ENCODE measurements at places on chromosomes 6 and 20.
A peak's percentile ranks its signal among the peaks of the same experiment; 100 is the strongest.

DNA sequence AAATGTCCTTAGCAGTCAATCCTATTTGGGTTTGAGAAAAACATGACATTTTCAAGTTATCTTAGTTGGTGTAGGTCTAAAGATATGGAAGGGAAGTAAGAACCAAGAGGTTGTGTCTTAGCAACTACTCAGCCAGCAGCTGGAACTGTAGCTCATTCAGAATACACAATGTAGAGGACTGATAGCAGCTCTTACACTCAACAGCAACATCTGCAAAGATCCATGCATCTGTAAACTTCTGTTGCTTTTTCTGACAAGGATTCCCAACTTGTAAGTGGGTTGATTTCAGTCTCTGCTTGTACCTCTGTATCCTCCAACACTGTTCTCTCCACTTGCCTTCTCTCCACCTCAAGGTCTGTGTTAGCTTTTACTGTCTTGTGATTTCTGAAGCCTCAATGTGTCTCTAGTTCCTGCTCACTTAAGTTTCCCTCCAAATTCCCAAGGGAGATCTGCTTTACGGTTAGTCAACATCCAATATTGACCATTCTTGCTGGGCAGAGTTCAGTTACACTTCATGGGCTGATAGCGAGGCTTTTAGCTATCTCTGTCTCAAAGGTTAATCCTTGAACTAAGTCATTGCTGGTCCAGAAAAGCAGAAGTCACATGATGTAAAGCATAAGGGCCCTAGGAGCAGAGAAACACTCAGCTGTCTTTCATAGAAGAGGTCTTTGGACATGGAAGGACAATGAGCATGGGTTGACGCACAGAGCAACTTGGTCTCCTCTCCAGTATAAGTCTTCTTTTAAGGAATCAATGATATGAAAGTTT is 71.6 kb upstream of the LGSN start:
- DNase-seq: no peak

DNA sequence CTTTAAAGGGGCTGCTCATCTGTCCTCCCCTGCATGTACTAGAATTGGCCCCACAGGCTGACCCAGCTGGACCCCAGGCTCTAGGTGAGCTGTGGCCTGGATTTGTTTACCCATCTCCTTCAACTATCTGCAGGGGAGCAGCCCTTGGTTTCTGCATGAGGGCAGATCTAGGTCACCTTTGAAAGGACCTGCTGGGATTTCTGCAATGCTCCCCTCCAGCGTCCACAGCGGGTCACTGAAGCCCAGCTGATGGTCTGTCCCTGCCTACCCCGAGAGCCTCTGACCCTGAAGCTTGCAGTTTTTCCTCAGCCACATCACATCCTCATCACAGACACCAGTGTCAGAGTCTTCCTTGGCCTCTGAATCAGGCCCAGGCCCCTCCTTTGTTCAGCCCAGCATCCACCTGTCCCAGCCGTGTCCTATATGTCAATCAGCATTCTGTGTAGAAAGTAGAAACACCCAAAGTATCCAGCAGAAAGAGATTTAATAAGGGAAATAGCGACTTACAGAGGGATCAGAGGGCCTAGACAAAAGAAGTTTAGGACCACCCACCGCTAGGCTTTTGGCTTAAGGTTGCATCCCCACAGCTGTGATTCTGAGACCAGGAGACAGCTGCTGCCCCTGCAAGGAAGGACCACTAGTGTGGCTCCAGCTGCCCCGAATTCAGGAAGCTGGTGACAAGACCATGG is 243.1 kb downstream of the LRFN2 start:
- DNase-seq: no peak

GRCh38 chr6:156645097-156645496 is 132.1 kb upstream of the ARID1B start:
- no peak for DNase-seq

DNA sequence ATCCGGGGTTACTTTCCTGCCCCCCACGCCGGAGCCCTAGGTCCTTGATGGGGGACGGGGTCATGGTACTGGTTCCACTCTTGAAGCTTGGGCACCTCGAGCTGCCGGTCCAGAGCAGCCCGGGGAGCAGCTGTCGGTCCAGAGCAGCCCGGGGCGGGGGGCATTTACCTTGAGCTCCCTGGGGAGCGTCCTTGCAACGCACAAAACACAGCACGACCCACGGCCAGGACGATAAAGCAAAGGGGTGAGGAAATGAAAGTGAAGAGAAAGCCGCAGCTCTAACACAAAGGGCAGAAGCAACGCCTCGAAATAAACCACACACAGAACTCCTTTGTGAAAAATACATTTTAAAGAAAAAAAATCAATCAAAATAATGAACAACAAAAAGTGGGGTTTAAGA is 39.1 kb downstream of the KCNQ2 start:
- no peak for DNase-seq

DNA sequence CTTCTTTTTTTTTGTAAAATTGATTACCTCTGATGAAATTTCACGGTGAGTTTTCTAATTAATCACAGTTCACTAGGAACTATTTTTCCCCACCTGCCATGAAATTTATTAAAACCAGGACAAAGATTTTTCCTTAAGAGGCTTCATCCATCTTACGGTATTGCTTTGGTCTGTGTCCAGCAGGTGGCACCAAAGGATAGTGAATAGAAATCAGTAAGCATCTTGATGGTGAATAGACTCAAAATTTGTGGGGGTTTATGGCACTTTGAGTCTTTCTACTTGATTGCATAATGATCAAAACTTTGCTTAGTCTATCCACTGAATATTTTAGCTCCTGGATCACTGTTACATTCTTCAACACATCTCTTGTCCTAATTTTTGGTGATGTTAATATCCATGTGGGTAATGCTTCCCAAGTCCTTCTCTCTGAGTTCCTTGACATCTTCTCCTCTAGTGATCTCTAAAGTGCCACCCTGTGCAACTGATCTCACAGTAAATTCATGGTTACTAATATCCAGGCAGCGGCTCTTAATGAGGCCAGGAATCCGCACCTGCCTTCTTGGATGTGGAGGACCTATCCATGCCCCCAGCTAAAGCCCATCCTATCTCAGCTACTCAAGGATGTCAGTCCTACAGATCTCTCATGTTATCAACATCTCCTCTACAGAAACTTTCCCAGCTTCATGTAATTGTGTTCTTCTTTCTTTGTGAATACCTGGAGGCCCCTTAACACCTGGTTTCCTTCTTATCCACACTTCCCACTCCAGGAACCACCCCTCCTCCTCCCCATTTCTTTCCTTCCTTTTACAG is 54.5 kb downstream of the STMND1 start:
- DNase-seq: peak; percentile 34

DNA sequence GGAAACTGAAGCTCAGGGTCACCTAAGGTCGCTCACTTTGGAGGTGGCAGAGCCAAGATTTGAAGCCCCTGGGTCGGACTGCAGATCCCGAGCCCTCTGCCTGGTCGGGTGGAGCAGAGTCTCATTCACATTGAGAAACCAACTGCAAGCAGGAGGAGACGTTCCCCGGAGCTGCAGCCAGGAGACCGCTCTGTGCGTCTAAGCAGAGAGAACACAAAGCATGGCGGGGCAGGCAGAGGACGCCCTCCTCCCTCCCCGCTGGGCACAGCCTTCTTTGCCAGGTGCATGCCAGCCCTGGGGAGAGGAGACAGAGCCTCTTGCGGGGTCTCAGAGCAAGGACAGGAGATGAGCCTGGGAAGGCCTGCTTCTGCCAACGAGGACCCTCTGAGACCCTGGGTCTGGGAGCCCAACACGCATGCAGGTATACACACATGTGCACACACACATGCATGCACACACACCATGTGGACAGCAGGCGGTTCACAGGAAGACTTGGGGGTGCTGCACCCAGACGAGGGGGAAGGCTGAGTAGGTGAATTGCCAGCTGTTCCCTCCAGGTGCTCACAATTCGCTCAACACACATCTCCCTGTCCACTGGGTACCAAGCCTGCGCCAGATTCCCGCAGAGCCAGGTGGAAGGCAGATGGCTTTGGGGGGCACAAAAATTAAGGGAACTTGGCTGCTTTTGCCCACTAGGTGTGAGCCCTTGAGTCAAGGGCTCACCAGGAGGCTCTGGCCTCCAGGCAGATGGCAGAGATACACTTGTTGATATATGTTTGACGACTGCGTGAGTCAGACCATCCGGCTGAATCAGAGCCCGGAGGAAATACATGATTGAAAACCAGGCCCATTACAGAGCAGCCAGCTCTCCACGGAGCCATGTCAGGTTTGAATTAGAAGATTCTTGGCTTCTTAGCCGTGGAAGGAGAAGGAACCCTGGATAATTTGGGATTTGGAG is 5.5 kb upstream of the NTSR1 start:
- DNase-seq: no peak

DNA sequence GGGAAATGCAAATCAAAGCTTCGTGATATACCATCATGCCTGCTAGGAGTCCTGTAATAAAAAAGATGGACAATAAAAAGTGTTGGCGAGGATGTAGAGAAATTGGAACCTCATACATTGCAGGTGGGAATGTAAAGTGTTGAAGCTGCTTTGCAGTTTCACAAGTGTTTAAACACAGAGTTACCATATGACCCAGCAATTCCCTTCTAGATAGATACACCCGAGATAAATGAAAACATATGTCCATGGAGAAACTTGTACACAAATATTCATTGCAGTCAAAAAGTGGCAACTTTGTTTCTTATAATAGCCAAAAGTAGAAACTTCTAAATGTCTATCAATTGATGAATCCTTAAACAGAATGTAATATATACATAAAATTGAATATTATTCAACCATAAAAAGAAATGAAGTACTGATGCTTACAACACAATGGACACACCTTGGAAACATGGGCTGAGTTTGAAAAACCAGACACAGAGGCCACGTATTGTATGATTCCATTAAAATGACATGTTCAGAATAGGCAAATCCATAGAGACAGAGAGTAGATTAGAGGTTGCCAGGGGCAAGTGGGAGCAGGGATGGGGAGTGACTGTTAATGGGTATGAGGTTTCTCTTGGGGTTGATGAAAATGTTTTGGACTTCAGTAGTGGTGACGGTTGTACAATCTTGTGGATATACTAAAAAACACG is 20.8 kb upstream of the ERVFRD-1 start:
- DNase-seq: no peak

DNA sequence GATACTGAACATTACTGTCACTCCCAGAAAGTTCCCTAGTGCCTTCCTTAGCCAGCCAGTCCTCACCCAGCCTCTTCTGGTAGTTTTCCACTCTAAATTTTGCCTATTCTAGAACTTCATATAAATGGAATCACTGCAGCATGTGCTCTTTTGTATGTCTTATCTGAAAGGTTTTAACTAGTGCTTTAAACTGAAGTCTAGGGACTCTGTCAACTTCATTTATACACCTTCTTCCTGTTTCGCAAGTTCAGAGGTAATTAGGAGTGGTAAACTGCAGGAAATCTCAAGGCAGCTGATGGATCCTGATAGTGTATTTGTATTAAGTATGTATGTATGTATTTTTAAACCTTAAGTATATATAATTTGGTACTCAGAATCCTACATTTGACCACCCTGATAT is 94.3 kb downstream of the TCP11 start:
- DNase-seq: no peak

DNA sequence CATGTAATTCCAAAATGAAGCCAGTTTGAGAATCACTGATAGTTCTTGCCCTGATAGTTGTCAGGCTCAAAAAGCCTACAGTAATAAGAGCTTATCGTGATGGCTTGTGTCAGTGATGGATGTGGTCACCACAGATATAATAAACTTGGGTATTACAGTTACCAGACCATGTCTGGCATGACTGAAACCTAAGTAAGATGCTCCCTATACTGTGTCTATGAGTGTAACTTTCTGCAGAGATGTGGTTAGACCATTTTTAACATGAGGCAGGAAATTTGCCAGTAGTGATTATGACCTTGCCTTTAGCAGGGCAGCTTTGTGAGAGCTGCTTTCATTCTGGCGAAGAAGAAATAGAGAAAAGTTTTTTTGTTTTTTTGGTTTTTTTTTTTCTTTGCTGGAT is 90.2 kb downstream of the ANKS1A start:
- DNase-seq: no peak

GRCh38 chr6:115363379-115363778 is 697.3 kb downstream of the FRK start:
- no peak for DNase-seq

DNA sequence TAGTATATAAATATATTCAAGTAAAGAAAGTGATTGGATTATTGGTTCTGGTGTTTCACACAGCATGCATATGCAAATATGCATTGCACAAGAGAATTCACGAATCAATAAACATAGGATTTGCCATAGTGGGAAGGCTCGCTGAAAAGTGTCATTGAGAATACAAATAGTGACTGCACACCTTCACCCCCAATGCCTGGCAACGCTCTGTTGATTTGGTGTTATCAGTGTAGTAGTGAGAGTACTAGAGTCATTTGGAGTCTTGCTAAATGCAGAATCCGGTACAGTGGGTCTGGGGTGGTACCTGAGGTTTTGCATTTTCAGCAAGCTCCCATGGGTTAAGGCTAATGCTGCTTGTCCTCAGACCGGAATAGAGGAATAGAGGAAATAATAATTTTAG is 49.7 kb upstream of the NAA20 start:
- no peak for DNase-seq

- no peak for DNase-seq
Measured at GRCh38 chr6:133225560-133225959, 15.6 kb upstream of the EYA4 start.

GRCh38 chr20:38579219-38579910 is 1.6 kb upstream of the ADIG start:
- no peak for DNase-seq

DNA sequence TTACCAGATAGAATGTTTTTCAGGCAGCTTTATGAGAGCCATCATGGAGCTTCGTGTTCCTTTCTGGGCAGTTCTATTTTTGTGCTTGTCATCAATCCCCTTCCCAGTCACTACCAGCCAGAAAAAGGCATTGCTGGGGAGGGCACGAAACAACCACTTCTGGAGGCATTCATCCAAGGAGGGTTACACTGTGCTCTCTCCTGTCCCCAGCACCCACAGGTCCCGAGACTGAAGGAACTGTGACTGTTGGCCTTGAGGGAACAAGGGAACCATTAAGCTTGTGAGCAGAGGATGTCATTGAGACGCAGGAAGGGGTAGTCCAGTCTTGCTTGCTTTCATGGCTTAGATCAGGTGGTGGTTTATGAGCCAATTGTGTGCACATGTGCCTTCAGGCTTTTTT is 20.1 kb upstream of the ENPP5 start:
- DNase-seq: no peak

All from central memory CD8-positive, alpha-beta T cell (primary cell).